ENCODE measurements at places on chromosomes 5 and 9.

DNA sequence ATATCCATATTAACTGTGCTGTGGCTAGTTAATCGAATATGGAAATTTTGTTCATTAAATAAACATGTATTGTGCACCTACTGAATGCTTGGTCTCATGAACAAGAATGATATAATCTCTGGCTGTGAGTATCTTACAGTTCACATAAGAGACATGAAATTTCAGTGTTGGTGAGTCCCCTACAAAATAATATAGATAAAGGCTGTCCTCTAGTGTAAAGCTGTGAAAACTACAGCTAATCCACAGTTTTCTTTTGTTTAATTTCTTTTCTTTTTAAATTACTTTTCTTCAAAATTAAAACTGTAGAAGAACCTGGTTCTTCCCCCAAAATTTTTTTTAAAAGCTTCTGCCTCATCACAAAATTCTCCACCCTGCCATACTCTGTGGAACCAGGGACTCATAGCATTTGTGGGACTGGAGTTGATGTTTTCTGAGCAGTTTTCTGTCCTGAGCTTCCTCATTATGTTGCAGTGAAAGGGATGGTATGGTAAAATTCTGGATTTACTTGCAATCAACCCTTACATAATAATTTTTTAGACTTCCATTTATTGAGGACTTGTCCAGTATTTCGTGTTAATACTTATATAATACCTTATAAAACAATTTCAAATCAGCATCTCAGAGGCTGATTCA is 135.0 kb downstream of the STK32A start:
- DNase-seq = no peak

GRCh38 chr5:175246242-175246888 is 197.6 kb downstream of the DRD1 start:
- DNase-seq = peak; percentile 37

- peak; percentile 9 for DNase-seq
Observed at GRCh38 chr9:133987946-133988665, 4.0 kb downstream of the VAV2 start.

DNA sequence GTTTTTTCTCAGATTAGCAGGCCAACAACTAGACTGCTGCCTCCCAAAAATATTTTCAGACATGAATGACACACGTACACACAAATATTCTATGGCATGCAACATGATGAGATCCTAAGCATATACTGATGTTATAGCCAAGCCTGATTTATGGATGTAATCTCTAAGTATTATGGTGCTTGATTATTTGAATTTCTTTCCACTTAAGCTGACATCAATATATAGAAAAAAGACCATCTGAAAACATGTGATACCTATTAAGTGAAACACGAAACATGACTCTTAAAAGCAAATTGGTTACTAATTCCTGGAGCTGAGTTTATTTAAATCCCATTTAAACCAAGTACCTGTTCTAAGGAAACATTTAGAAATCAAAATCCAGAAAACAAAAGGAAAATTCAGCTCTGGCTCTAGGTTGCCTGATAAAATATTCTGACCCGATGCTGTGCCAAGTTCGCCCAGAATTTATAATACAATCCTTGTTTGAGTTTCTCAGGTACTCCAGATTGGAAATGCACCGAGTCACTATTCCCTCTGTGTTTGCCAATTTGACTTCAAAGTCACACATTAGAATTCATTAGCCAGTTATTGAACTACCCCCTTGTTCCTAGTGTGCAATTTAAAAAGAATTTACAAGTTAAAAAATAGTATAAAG is 548.6 kb downstream of the CSNK1G3 start:
- no peak for DNase-seq

DNA sequence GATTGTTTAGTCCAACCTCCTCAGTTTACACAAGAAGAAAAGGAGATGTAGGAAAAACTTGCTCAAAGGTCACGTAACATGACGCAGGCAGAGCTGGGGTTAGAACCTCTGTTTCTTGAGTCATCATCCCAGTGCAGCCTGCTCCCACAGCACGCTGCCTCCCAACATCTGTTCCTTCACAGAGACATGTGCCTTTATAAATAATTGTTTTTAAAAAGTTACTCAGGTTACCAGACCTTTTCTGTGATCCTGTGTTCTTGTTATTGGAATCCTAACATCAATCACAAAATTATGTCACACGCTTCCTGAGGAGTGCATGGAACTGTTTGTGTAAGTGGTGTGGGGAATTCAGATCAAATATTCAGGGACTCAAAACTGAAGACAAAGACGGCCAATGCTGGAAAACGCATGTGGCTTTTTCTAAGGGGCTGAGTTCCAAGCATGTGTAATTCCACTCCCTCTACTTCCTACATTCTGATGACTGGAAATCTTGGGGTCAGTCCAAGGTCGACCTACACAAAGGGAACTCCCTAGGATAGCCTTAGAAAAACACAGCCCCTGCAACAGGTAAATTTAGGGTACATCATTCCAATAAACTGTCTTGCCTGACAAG is 184.3 kb downstream of the TSSK1B start:
- peak; percentile 76 for DNase-seq

GRCh38 chr5:44646016-44646415 is 162.7 kb upstream of the MRPS30 start:
- no peak for DNase-seq

- DNase-seq = no peak
Observed at GRCh38 chr5:133727636-133728035, 115.3 kb upstream of the FSTL4 start.

DNA sequence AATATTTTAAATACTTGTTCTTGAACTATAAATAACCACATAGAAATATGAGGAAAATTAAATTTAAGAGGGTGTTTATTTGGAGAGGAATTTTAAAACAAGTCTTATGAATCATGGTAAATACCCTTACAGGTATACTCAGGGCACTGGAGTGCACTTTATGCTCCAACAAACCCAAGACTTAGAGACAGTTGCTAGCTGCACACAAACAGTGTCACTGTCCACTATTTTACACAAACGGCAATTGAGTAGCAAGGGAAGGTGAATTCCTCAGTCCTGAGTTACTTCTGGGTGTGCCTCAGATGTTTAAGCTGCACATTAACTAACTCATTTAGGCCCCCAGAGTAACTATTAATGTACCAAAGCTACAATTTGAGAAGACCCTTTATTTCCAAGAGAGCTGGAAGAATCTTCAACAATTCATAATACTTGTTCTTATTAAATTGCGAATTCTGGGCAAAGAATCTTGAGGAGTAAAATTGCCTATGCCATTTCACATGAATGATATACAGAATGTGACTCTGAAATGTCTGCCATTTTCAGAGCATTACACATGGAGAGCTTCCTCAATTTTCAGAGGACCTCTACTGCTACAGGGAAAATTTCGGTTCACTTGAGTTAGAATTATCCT is 371.2 kb downstream of the PDE4D start:
- no peak for DNase-seq

DNA sequence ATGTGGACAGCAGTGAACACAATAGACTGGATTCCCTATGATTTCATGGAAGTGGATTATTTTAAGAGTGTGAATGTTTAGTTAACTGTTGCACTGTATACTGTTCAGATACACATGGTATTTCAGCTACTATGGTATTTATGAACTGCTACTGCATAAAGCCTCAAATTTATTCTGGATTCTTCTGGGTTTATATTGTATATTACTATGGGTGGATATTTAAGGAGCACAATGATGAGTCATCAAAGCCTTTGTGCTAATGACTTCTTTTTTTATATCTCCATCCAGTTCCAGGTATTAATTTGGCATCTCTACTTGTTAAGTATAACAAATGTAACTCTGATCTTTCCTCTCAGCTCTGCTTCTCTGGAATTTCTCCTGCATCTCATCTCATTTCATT is 6.8 kb downstream of the KDM4C start:
- no peak for DNase-seq

DNA sequence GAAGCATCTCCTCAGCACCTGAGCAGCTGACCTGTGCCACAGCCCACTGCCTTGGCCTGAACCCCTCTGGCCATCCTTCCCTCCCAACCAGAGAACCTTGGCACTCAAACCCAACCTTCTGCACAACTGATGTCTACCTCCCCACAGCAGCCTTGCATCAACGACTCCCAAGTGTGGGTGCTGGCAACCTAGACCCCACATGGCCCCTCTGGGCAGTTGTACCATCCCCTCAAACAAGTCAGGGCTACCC is 10.3 kb downstream of the SEPTIN8 start:
- no peak for DNase-seq
